ENCODE measurements at places on chromosomes 16 and 17.

GRCh38 chr16:54405478-54405877, 118.9 kb upstream of the IRX3 start:
- DNase-seq, result no peak

- no peak for DNase-seq
These were observed 414.1 kb upstream of the CDH8 start for GRCh38 chr16:62450291-62450690.

GRCh38 chr16:1008085-1008484, 26.5 kb downstream of the SOX8 start:
- no peak for DNase-seq

- DNase-seq, result no peak
These were observed 326.8 kb downstream of the SEC14L1 start for GRCh38 chr17:77467521-77467920.

DNA sequence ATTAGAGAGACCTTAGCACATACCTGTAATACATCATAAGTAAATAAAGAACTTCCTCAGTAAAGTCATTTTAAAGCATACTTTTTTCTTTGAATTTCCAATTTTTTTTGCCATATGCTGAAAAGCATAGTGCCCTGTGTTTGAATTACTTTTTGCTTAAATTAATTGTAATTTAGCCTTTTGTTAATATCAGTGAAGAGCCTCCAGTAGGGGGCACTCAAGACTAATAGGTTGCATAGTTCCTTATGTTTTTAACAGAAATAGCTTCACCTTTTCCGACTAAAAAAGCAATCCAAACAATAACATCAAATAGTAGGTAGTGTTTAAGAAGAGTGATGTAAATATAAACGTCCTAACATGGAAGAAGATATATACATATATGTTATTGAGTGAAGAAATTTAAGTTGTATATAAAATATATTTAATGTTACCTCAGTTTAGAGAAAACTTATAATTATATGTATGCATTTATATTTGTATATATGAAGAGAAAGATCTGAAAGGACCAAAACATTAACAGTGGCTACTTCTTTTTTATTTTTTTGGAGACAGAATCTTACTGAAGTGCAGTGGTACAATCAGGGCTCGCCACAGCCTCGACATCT, 18.6 kb downstream of the RAD51C start:
- DNase-seq, result peak; percentile 81

DNA sequence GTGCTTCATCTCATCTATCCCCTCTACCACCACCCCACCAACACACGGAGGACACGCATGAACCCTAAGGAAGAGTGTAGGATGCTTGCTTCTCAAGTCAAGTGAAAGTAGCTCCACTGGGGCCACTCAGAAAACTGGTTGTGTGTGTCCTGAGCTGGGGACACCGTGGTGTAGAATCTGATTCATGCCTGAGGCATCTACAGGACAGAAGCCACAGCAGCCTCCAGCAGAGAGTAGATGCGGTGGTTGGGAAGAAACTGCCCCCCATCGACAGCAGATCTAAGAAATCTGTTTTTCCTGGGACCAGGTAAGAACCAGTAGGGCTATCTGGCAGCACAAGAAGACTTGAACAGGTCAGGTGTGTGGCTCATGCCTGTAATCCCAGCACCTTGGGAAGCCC, 51.9 kb upstream of the HLF start:
- no peak for DNase-seq

DNA sequence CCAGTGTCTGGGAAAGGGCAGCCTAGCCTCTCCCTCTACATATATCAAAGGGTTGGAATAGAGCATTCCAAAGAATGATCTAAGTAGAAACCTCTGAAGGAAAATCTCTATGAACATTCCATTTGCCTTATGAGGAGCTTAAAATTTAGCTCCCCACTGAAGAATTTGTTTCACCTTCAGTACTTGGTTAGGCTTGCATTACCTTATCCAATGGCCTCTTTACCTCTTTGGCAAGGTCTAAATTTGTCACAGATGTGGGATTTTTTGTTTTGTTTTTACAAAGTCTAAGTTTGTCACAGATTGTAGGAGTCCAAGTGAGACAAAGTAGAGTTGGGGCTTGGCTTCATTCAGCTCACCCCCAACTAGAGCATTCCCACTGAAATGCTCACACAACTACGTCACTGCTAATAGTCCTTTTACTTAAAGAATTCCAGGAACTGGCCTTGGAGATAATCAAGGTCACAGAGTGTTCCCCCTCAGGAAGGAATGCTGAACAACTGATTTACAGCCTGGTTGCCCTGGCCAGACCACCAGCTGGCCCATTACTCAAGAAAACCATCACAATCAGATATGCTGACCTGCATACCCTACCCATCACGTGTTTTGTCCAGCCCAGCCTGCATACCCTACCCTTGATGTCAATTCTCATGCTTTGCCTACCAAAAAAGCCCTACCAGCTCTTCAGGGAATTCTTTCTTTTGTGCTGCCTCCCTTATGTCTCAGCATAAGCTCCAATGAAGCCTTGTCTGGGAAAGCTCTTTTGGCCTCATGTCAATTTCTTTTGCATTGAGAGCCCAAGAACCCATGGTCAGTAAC, 26.5 kb upstream of the PPM1D start:
- DNase-seq, result no peak

GRCh38 chr17:55271958-55272710, 7.4 kb downstream of the HLF start:
- no peak for DNase-seq

GRCh38 chr17:49795372-49795771, 6.9 kb downstream of the KAT7 start:
- no peak for DNase-seq

GRCh38 chr16:49456763-49457162, 83.2 kb downstream of the C16orf78 start:
- no peak for DNase-seq

- DNase-seq, result no peak
These were observed 156.7 kb downstream of the HAPSTR1 start for GRCh38 chr16:9248162-9248561.

DNA sequence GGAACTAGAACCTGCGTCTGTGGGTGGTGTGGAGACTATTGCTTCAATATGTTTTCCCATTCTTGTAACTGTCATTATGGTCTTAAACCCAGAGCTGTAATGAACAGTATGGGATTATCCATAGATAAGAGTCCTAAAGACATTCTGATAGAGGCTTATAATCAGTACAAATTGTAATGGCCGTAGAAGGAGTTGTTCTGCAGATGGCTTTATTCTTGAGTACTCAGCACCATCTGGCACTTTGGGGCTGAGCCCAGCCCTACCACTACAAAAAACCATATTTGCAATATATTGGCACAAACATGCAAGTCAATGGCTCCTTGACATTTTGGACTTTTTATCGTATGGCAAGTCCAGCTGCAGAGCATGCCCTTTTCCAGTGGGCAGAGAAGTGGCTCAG, 150.0 kb downstream of the HS3ST4 start:
- DNase-seq, result no peak

DNA sequence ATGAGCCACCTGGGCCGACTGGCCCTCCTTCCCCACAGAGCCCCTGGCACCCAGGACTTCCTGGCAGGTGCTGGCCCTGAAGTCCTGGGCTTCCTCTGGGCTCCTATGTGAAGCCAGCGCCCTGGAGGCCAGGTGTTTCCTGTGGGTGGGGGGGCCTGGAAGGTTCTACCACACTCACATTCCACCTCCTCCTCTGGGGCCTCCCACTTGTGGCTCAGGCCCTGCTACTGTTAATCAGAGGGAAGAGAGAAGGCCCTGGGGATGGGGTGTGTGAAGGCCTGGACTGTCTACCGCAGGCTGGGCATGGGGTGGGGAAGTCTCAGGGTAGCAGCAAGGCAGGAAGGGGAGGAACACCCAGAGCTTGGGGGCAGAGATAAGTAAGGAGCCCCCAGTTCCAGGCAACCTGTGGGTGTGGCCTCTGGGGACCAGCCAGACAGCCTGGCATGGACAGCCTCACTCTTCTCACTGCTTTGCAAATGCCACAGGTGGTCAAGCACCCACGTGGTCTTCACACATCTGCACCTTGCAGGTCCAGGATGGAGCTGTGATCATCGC, 111.9 kb upstream of the TNRC6C start:
- no peak for DNase-seq

DNA sequence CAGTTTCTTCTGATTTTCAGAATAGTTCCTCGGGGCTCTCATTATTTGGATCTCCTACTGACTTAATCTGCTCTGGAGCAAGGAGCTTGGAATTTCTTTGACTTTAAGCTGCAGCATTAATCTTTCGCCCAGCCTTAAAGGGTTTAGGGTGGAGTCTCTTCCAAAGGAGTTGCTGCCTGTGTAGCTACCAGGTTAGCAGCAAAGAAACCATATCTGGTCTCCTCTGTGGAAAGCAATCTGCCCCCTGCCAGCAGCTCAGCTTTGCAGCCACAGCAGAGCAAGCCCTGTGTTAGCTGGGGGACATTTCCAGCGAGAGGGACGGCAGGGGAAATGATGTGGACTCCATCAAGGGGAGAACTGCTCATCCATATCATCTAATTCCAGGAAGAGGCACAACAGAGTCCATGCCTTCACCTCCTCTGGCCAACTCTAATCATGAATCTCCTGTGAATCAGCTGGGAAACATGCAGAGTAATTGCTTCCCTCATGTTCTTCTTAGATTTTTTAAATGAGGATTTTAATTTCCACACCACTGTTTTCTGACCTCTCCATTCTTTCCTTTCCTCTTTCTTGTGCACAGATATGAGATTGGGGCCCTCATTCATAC, 827.6 kb upstream of the CA10 start:
- DNase-seq, result no peak

DNA sequence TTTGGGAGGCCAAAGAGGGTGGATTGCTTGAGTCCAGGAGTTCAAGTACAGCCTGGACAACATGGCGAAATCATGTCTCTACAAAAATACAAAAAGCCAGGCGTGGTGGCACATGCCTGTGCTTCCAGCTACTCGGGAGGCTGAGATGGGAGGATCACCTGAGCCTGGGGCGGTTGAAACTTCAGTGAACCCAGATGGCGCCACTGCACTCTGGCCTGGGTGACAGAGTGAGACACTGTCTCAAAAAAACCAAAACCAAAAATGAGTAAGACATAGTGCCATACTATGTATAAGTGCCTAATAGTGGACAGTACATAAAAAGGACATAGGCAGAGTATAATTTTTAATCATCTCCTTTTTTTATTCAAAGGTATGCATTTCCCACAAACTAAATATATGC, 4.0 kb downstream of the CTC1 start:
- DNase-seq, result no peak

DNA sequence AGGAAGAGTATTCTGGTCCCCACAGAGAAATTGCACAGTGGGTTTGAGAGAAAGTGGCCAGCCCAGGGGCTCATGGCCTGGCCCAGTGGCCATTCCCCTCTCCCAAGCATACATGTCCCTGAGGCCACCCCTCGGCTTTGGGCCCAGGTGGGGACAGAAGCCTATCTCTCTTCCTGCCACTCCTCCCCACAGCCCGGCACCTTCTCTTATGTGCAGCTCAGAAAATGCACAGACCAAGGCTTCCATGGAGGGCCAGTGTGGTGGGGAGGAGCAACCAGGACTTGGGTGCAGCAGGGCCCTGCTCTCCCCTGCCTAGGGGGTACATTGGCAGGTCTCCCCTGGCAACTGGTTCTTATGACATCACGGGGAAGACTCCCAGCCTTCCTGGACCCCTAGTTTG, at the start of gene C16orf90:
C16orf90 (minus strand) TSS at position 314 of the 400 bp plus-strand sequence; CDS start at position 246, 68 bp downstream.
- no peak for DNase-seq

DNA sequence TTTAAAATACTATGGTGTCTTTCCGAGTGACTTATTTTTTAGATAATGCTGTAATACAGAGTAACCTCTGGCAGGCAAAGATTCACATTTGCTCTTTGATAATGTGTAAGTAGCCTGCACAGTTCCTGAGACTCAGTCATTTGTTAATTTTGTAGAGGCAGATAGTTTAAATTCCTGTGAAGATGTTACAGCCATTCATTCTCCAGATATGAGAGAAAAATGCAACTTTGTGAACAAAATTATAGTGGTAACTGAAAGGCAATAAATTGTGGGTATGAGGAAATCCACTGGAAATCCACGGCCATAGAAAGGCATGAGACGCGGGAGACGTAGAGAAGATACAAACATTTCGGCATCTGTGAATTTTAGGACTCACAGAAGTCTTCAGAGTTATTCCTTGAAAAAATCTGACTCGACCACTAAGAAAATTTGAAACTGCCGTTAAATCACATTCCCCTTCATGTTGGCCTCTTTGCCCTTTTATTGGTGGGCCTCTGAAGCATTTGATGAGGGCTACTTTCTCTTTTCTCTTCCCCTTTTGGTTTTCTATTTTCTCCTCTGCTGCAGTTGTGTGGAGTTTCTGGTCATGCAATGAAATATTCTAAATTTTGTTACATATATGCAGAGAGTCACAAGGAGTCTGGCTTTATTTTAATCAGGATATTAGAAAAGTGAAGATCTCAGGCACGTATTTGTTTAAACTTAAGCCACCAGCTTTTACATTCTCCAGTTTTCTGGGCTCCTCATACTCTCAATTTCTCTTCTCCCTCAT, 18.8 kb downstream of the HS3ST3A1 start:
- peak; percentile 72 for DNase-seq

GRCh38 chr17:17151055-17151454, 55.1 kb downstream of the PLD6 start:
- peak; percentile 90 for DNase-seq

DNA sequence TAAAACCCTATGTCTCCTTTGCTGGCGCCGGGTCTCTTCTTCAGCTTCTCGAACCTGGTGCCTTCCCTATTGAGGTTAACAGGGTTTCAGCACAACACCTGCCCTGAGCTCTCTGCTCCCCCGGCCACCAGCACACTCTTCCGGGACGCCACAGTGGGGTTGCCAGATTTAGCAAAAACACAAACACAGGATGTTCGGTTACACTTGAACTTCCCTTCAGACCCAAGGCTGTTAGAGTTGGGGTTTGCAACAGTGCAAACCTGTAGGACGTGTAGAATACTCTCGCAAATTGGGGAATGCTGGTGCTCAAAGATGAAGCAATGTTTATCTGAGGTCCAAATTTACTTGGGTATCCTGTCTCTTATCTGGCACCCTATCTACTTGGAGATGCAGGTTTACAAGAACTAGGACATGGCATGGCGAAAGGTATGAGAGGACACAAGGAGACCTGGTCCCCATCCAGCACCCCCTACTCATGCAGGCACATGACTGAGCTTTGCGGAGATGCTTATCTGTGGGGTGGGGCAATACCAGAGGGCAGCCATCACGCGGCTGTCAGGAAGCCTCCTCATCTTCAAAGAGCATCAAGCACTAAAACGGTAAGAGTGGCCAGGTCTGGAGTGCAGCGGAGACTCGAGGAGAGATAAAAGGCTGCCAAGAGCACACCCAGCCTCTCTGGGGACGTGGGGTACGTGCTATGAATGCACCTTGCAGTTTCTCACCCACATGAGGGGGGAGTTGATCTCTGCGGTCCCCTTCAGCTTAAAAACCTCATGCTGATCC, 52.8 kb downstream of the SDK2 start:
- no peak for DNase-seq

GRCh38 chr16:50769-51591, 2.4 kb downstream of the POLR3K start:
- no peak for DNase-seq

Measured in fibroblast of lung (primary cell).